ENCODE measurements at places on chromosomes 6 and 20.

- peak; percentile 79 for DNase-seq
Measured at GRCh38 chr20:33443512-33444239, at the start of gene SNTA1. SNTA1 (minus strand) TSS chr20:33443763; CDS start chr20:33443620, 143 bp downstream.

GRCh38 chr6:16102208-16102607, 26.7 kb upstream of the MYLIP start:
- no peak for DNase-seq

DNA sequence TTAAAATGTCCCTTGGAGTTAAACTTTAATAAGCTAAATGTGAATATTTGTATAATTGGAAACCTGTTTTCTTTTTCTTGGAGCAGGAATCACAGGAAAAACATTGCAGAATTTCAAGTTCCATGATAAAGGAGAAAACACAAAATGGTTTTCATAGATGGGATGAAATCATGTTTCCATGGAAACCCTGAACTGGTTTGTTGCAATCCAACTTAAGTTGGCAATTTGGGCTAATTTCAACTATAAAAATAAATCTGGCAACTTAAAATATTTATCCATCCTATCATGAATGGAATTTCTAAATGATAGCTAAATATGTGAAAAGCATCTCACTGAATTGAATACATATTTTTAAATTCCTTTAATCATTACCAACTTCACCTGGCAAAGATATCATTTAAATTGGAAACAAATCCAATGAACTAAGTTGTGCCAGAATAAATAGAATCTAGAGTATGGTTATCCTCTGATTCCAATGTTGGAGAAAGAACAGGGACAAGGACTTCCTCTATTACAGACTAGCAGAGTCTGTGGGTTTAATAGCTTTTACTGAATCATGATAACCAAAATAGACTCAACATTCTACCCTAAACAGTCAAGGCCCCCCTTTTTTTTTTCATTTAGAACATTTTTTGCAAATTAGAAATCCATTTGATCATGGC, 33.2 kb downstream of the COL21A1 start:
- no peak for DNase-seq

DNA sequence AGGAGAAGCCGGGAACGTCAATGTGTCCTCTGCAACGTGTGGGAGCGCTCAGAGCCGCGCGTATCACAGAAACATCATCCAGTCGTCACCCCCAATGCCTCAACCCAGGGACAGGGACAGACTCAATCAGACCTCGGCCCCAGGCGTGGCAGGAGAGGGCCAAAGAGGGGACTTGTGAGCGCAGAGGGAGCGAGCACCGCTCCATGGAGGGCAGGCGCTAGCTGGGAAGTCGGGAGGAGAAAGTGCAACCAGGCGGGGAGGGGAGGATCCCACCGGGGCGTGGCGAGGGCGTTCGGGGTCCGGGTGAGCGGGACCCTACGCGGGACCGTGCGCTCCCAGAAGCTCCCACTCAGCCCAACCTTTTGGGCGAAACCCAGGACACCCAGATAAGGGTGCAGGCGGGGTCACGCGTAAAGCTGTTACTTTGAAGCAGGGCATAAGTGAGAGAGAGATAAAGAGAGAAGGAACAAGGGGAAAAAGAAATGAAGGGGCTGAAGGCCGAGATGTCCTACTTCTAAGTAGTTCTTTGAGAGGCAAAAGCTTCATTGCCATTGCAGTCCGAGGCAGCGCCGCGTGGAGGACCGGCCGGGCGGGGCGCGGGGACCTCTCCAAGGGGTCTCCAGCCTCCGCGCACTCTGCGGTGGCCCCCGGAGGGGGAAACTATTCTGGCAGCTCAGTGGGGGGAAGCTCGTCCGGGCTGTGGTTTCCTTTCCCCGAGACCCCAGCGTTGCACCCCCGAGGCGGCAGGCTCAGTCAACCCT, 862 bp upstream of the SOBP start:
- DNase-seq, result no peak

GRCh38 chr6:154156135-154156896, 117.3 kb downstream of the OPRM1 start:
- DNase-seq, result peak; percentile 37

DNA sequence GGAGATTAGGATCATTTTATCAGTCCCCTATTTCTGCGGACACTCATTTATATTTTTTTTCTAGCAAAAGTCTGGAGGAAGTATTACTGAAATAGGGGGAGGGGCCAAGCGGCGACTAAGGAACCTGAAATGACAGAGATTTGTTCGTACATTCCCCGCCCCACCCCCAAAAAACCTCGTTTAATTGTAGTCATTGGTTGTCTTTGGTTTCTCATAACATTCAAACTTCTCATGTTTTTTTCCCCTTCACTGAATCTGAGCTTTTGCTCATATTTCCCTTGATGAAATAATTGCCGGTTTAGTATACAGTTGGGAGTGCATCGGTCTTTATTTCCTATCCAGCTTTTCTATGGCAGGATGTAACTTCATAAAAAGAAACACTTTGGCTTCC, 768 bp upstream of the FYN start:
- peak; percentile 31 for DNase-seq

DNA sequence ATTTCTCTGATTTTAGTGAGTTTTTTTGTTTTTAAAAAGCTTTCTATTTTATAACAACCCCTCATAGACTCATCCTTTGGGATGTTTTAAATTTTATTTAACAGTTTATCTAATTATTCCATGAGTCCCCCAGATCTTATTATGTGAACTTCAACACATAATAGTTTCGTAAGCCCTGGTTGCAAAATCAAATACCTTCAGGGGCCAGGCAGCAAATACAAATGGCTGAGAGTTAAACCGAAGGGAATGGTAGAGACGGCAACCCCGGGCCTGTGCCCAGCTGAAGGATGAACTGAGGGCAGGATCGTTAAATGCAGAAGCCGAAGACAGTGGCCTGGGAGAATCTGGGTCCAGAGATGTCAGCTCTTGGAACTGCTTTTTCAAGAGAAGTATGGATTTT, 88.4 kb downstream of the RTN4IP1 start:
- no peak for DNase-seq

- DNase-seq, result no peak
Measured at GRCh38 chr6:48826901-48827701, 636.0 kb downstream of the MMUT start.

DNA sequence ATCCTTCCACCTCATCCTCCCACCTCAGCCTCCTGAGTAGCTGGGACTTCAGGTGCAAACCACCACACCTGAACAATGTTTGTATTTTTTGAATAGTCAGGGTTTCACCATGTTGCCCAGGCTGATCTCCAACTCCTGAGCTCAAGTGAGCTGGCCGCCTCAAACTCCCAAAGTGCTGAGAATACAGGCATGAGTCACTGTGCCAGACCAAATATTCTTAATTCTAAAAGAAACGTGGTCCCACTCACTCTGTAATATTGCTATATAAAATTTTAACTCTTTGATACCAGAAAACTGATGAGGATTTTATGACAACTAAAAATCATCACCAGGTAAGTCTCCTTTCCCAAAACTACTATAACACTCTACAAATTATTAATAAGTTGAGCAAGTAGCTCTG, 716.8 kb upstream of the GJE1 start:
- no peak for DNase-seq

DNA sequence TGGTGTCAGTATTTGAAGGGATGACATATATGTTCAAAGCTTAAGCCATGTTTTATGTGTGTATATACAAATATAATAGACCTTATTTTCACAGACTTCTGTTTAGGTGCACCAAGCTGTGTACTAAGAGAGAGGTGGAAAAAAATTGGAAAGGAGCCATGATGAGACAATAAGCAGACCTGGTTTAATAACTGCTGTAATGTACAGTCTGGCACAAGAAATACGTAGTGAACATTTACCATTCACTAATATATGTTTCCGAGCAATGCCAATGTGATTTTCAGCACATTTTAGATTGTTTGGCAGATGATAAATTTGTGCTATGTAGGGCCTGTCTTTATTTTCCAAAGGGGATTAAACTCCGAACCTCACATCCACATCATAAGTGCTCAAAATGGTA, 116.3 kb downstream of the KHDC1L start:
- DNase-seq, result no peak

- no peak for DNase-seq
Measured at GRCh38 chr20:11921321-11921720, 3.6 kb downstream of the BTBD3 start.

DNA sequence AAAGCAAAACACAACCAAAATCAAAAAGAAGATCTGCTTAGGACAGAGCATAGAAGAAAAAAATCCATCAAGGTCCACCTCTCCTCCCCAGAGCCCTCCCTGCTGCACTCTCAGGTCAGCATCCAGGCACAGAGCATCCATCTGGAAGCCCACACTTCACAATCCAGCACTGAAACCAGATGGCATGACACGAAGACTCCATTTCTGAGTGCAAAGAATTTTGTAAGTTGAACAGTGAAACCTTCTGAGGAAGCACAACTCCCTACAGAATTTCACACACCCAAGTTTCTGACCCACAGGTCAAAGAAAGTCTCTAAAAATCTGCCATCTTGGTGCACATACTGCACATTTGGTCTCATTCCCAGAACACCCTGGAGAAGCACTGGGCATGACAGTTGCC, 128.8 kb upstream of the STXBP5 start:
- DNase-seq, result no peak

DNA sequence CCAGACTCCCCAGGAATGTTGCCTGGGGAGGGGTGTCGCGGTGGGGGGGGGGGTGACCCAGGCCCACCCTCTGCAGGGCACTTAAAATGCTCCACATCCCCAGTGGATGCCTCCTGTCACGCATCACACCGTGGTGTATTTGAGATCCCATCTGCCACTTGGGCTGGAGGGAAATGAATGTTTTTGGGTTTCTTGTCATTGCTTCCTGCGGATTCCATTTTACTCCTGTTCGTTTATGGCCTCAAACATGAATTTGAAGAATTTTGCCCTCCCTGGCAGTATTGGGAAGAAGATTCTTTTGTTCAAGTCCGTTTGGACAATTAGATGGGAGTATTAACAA, 544 bp upstream of the KHDC1 start:
- no peak for DNase-seq

DNA sequence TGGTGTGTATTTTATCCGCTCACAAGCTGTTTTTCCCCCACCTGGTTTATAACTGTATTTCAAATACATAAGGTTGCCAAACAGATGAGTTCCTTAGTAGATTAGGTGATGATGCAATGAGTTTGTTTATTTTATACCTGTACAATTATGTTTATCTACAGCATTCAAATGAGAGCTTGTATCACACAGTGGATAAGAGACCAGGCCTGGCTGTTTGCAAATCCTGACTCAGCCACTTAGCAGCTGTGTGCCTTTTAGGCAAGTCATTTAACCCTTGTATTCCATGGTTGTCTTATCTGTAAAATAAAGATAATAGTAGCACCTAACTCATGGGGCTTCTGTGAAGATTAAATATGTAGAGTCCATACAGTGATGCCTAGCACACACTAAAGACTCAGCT, 143.7 kb downstream of the MOXD1 start:
- no peak for DNase-seq

- DNase-seq, result no peak
Measured at GRCh38 chr6:78611102-78611620, 256.2 kb upstream of the IRAK1BP1 start.

DNA sequence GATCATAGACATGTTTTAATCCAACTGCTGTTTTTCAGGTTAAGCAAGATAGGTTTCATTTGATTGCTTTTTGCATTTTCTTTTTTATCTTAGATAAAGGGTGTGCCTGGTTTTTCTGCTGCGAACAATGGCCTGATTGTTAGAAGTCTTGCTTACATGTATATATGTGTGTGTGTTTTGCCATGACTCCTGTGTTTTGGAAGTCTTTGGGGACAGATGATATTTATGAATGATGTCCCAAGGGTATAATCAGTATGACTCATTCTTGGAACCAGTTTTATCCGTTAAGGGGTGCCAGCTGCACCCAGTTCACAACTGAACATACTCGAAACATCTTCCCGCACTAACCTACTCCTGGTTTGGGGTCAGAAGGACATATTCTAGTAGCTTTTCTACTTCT, 230.1 kb upstream of the SUPT3H start:
- DNase-seq, result no peak

DNA sequence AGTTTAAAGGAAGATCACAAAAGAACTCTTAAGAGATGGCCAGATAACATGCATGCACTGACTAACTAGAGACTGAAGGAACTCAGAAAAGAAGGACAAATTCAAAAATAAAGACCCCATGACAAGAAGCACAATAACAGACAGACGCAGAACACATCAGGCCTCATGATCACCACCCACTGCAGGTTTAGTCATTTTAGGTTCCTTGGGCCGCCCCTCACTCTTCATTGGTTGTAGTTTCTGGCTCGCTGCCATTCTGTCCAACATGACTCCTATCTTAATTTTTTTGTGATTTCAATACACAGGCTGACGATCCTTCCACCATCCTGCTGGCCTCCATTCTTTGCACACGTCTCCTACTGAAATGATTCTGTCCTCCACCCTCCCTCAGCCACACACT, 21.6 kb downstream of the STX7 start:
- DNase-seq, result no peak

DNA sequence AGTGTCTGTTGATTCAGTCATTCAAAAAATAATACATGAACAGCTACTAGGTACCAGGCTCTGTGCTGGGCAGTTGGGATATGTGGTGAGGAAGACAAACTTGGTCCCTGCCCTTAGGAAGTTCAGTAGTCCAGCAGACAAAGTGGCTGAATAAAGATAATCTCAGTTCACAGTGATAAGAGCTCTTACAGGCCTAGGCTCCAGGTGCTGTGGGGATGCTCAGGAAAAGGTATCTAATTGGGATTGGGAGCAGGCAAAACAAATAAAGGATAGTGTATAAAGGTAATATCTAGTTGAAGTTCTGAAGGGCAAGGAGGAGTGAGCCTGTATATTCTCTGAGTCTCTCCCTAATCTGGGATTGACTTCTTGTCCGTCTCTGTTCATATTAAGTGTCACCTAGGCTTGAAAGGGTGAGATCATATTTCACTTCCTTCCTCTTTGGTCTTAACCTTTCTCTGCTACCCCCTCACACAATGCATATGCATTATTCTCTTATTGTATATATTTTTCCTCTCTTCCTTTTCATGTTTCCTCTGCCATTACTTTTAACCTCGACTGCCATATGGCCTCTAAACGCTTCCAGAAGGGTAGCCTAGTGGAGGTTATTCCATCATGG, 13.5 kb downstream of the PTPN1 start:
- no peak for DNase-seq

DNA sequence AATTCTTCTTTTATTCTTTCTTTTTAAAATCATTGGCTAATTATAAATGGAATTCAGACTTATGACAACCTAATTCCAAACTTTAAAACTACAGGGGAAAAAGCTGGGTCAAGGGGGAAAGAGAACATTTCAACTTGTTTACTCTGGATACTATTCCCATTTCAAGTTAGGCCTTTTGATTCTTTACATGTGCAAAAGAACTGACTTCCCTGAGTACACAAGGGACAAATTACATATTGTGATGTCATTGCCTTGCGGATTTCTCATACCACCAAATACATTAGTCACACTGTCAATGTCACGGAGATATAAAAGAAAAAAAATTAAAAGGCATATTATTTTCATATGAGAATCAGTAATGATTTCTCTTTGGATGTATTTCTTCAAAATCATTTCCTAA, 96.5 kb upstream of the TBX18 start:
- DNase-seq, result no peak

- DNase-seq, result no peak
Measured at GRCh38 chr20:58722877-58723627, 30.5 kb downstream of the NPEPL1 start.

All from stimulated activated CD4-positive, alpha-beta T cell treated with anti-CD3 and anti-CD28 coated beads, TNF-alpha, amount 100 ng/mL, for 1 hour (primary cell).